ENCODE measurements at places on chromosomes 11 and 22.
A peak's percentile ranks its signal among the peaks of the same experiment; 100 is the strongest.

GRCh38 chr22:38927033-38927781, 30.2 kb upstream of the APOBEC3A start:
- DNase-seq = peak; percentile 79

- no peak for DNase-seq
Observed at GRCh38 chr22:31244046-31244942, 32.2 kb downstream of the LIMK2 start.

GRCh38 chr11:19931141-19931770, 218.6 kb downstream of the NAV2 start:
- no peak for DNase-seq

DNA sequence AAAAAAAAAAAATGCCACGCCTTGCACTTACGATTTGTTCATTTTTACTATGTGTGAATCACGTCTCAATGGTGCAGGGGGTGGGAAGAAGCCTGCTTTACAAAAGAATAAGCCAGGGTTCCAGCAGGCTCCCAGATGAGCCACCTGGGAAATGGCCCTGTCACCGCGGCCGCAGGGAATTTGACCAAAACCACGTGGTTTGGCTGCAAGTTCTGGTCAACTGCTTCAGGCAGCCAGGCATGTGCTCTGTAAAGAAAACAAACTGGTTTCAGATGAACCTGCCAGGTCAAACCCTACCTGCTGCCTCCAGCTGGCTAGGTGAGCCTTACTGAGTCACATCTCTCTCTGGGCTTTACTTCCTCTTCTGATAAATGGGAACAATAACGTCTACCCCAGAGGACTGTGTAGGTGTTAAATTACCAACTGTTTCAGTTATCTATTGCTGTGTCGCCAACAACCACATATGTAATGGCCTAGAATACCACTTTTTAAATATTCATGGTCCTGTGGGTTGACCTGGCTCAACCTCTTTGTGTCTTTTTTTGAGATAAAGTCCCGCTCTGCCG, 30.5 kb upstream of the GCAT start:
- DNase-seq = no peak

GRCh38 chr22:44024288-44024921, at the start of gene PARVB:
Gene PARVB (plus strand): TSS chr22:44024302. CDS start chr22:44024340, 38 bp downstream.
- no peak for DNase-seq

- DNase-seq = no peak
Observed at GRCh38 chr11:128164080-128164741, 423.1 kb downstream of the ETS1 start.
